NCI-H510A treated with DMSO at 0.1 percent for 48 hours (cell line): ENCODE measurements at places on chromosomes 1 and 21.

DNA sequence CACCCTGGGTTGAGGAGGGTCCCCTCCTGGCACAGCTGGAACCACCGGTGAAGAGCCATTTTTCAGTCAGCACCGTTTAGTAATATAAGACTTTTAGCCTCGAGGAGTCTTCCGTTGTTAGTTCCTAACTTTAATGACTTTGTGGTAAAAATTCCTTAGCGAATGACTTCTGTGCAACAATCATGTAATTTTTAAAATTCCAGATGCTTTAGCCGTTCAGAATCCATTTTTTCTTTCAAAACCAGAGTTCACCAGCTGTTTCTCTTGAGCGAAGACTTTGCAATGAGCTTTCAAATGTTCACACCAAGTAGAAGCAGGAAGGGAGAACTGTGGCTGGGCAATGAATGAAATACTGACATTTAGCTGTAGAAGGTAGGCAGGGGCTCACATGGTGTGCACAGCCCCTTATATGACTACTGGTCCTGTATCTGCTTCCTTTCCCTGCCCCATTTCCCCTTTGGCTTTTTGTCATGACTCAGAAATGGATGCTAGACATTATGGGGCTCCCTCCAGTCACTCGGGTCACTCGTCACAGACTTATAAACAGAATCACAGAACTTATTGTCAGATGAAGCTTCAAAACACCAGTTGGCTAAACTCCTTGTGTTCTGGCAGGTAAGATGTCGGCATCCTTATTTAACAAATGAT, 4.1 kb downstream of the DISC1 start:
- no peak for DNase-seq

DNA sequence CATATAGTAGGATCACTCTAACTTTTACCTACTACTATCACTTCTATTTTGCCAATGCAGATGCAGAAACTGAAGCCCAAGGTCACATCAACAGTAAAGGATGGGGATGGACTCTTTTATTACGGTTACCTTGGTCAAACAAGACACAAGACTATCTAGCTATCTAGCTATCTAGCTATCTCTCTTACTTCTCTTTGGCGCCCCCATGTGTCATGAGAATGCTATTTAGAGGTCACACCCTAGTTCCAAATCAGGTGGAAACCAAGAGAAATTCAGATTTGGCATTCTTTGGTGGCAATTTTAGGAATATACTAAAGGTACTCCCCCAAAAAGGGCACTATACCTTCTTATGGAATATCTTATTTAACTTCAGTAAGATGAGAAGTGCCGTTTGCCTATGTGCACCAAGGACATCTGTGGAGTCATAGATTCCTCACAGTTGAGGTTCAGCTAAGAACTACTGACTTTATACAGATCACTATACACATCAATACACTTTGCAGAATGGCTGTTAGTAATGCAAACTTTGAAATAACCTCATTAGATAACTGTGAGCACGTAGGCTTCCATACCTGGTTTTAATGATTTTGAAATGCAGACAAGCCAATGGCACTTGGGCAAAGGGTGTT, 6.7 kb downstream of the ZNF648 start:
- DNase-seq: peak; percentile 35

DNA sequence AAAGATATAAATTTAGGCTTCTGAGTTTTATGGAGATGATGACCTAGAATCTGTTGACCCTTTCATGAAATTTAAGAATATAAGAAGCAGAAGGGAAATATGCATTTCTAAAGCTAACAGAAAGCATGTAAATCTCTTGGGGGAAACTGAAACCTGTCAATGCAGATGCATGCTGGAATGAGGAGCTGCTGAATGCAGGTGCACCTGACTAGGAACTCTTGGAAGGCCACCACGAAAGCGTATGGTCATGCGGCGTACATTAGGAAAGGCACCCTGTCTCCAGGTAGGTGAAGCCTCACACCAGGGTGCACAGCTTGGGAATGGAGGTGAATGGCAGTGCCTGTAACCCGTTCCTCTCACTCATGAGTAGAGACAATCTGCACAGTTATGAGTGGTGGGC, 309.7 kb downstream of the SEC16B start:
- DNase-seq: no peak

- DNase-seq: no peak
These were observed 13.0 kb downstream of the AGPAT3 start for GRCh38 chr21:43877936-43878575.

- DNase-seq: no peak
These were observed 155.7 kb upstream of the BEND5 start for GRCh38 chr1:48932366-48932765.

DNA sequence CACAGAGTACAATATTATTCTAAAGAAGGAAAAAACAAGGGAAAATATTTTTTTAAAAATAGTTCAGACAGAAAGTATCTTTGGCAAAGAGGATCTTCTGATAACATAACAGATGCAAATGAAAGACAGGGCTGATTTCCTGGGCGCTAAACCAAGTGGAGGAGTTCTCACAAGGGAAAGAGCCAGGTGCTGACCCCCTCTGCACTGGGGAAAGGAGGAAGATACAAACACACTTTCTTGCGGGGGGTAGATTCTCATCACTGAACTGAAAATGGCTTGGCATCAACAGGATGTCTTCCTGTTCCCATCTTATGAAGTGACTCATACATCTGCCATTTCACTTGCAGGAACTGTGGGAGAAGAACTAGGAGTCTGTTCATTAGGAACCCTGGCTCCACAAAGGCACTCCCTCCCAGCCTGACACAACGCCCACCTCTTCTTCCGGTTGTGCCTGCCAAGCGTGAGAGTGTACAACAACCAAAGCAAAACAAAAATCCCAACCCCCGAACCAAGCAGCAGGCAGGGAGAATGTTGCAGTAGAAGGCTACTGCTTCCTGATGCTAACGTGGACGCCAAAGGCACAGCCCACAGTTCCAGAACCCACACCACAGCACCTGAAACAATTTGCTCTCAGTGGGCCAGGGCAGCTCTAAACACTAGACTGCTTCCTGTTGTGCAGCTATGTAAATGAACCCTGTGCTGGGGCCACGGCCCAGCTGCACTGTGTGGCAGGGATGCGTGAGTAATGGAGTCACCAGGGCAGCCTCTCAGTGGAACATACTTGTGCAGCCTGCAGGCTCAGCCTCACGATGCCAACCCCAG, 51.0 kb downstream of the GADD45A start:
- DNase-seq: peak; percentile 38

DNA sequence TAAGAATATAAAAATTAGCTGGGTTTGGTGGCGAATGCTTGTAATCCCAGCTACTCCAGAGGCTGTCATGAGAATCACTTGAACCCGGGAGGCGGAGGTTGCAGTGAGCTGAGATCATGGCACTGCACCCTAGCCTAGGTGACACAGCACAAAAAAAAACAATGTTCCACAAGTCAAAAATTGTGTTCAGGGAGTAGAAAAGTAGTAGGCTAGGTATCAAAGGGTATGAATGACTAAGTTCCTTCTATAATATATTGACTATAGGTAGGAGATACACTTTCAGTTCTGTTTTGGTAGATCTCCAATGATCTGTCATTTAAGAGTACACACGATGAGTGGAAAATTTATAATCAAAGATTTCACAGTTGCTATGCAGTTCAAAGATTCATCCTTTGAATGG, 16.7 kb downstream of the USP48 start:
- DNase-seq: no peak

GRCh38 chr1:45339789-45340558, at the start of the genes MUTYH and TOE1:
MUTYH (minus strand) TSS chr1:45340440; CDS start chr1:45334505, 5,935 bp downstream.
TOE1 (plus strand) TSS chr1:45340170; CDS start chr1:45340253, 83 bp downstream.
- peak; percentile 94 for DNase-seq

- DNase-seq: peak; percentile 88
These were observed 21.4 kb upstream of the FMO1 start for GRCh38 chr1:171226747-171227370.

- no peak for DNase-seq
These were observed 274.5 kb downstream of the SIPA1L2 start for GRCh38 chr1:232355162-232356006.

- DNase-seq: no peak
These were observed 32.5 kb downstream of the KIAA1614 start for GRCh38 chr1:180945151-180945550.

- DNase-seq: no peak
These were observed 17.7 kb downstream of the KCNC4 start for GRCh38 chr1:110227774-110228173.

GRCh38 chr1:209190591-209191261, 392.8 kb upstream of the CAMK1G start:
- DNase-seq: peak; percentile 15

- DNase-seq: no peak
These were observed 1015.4 kb downstream of the AMY1C start for GRCh38 chr1:104765085-104765484.

GRCh38 chr1:150268340-150268704, 494 bp downstream of the APH1A start:
- no peak for DNase-seq

- no peak for DNase-seq
These were observed 52.0 kb upstream of the POFUT2 start for GRCh38 chr21:45339421-45340402.

DNA sequence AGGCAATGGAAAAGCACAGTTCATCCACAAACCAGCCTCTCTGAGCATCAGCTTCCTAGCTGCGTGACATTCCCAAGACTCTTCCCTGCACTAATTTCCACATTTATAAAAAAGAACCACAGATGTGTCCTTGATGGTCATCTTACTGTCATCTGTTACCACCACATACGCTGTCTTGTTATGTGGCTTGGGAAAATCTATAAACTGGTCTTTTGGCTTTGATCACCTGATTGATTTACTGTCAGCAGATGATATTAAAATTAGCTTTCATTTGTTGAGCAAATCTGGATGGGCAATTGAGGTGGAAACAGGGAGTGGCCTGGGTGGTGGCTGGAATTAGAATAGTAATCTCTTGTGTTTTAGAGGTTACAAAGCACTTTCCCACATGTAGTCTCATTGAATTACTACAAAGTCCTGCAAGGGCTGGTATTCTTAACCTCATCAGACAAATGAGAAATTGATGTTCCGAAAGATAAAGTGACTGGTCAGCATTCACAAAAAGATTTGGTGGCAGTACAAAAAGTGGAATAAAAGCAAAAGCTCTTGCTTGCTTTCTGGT, 231.7 kb upstream of the SGIP1 start:
- DNase-seq: no peak

DNA sequence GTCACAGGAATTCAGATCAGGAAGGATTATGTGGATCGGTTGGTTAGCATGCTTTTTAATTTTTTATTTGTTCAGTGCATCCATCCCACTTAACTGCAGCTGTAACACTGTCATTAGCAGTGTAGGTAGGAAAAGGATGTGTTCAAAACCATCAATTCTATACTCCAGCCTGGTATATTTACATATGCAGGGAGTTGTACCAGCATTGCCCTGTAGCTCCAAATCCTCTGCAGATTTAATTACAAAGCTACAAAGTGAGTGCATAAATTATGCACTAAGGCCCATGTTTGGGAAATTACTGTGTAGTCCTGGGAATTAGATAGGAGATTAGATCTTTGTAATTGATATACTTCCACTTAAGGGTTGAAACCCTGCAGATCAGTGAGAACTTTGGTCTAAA, 15.9 kb upstream of the OSBPL9 start:
- DNase-seq: no peak

- no peak for DNase-seq
These were observed 485.9 kb downstream of the USP25 start for GRCh38 chr21:16215663-16216183.

DNA sequence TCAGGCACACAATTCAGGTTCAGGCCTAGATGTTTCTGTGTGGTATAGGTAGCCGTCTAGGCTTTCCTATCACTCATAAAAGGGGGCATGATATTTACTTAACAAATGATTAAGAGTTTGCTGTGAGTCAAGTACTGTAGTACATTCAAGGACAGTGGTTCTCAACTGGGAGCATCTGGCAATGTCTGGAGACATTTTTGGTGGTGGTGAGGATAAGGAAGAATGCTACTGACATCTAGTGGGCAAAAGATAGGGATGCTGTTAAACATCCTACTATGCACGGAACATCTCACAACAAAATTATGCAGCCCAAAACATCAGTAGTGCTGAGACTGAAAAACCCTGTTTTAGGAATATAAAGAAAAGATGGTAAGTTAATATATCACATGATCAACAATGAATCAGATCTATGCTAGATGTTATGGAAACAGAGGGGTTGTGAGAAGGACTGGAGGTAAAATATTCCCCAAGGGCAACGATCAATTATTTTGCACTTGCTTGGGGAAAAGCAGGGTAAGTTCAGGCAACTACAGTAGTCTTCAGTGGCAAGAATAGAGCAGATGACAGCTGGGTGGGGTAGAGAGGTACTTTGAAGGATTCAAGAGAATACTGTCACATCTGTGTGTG, 4.9 kb downstream of the DNTTIP2 start:
- DNase-seq: peak; percentile 39

- peak; percentile 75 for DNase-seq
These were observed 1.7 kb upstream of the RIPK4 start for GRCh38 chr21:41768437-41769042.

DNA sequence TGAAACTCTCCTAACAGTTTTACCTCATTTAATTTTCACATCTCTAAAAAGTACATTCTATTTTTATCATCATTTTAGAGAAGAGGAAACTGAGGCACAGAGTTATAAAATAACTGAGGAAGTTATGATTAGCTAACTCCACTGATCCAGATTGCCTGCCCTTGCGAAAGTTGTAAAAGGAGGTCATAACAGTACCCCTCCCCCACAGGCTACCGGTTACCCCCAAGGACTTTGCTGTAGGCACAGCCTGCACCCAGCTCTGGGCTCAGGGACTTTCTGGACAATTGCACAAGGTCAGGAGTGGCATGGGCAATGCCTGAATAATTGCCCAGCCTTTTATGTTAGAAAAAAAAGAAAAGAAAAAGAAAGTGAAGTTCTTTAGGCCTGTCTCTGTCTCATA, 22.7 kb downstream of the PIGM start:
- no peak for DNase-seq

DNA sequence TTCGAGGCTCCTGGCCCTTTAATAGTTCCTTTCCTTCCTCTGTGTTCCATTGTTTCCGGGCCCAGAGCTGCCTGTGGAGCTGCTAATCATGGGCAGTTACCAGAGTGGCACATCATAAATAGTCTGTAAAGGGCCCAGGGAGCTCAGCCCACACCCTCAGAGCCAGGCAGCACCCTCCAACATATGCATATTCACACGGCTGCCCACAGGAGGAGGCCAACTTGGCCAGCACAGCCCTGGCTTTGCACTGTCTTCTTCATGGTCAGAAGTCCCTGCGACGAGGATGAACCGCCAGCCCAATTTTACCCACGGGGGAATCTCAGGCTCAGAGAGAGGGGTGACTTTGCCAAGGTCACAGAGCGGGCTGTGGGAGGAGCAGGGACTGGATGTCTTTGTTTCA, 172.5 kb downstream of the TRABD2B start:
- no peak for DNase-seq

DNA sequence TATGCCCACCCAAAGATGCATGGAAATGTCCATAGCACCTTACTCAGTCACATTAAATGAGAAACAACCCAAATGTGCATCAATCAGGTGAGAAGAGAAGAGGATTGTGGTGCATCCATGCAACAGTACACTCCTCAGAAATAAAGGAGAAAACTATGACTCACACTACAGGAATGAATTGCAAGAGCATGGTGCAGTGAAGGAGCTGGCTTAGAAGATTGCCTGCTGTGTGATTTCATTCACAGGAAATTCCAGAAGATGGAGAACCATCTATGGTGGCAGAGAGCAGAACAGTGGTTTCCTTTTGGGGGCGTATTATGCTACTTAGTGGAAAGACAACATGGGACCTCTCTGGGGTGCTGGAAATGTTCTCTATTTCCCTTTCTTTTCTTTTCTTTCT, 278.6 kb upstream of the AJAP1 start:
- no peak for DNase-seq

GRCh38 chr1:79117376-79117775, 110.8 kb upstream of the ADGRL4 start:
- DNase-seq: no peak
